H54 (cell line): ENCODE measurements at places on chromosomes 4 and X.

GRCh38 chr4:67892905-67893304 is 9.1 kb upstream of the TMPRSS11D start:
- no peak for DNase-seq

DNA sequence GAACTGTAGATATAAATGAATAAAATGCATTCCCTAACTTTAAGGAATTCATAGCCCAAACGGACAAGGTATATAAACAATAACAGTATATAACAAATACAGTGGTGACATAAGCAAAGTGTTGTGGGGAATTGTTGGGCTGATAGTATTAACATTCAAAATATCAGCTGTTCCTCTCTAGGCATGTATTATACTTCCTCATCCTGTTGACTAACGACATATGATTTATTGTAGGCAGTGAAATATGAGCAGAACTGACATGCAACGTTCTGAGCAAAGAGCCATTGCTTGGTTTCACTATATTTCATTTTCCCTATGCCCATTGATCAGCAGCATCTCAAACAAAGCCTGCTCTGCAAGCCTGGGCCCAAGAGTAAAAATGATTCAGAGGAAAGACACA is 143.9 kb downstream of the PTCHD1 start:
- no peak for DNase-seq

GRCh38 chr4:24853142-24853541 is 57.8 kb downstream of the SOD3 start:
- no peak for DNase-seq

DNA sequence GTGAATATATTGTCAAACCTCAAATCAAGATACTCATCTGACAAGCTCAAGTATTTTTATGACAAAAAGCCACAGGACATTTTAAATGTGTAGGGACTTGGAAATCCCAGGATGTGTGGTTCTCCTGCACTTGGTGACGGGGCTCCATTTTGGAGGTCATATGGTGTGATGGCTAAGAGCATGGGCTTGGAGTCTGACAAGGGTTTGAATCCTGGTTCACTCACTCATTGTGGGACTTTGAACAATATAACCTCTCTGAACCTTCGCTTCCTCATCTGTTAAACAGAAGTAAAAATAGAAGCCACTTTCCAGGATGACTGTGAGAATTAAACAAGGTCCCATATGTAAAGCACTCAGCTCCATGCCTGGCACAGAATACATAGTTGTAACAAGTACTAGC is 99.6 kb downstream of the SMIM20 start:
- no peak for DNase-seq

DNA sequence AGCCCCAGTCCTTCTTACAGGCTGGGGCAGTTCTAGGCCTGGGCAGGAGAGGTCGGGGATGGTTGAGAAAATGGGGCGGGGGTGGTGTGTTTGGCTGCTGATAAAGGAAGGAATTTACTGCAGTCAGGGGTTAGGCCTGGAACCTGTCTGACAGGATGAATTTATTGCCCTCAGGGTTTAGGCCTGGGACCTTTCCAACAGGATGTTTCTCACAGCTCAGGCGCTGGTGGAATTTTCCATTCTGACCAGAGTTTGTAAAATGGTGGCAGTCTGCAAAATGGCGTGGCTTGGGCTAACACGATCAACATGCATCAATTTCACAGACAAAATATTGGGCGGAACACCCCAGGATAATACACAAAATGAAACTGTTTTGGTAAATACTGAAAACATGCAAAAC is 83.5 kb upstream of the SPIN4 start:
- DNase-seq: no peak

GRCh38 chr4:46804781-46805413 is 104.1 kb downstream of the COX7B2 start:
- no peak for DNase-seq

- DNase-seq: no peak
These were observed 252.4 kb upstream of the FAT4 start for GRCh38 chr4:125062115-125063050.

DNA sequence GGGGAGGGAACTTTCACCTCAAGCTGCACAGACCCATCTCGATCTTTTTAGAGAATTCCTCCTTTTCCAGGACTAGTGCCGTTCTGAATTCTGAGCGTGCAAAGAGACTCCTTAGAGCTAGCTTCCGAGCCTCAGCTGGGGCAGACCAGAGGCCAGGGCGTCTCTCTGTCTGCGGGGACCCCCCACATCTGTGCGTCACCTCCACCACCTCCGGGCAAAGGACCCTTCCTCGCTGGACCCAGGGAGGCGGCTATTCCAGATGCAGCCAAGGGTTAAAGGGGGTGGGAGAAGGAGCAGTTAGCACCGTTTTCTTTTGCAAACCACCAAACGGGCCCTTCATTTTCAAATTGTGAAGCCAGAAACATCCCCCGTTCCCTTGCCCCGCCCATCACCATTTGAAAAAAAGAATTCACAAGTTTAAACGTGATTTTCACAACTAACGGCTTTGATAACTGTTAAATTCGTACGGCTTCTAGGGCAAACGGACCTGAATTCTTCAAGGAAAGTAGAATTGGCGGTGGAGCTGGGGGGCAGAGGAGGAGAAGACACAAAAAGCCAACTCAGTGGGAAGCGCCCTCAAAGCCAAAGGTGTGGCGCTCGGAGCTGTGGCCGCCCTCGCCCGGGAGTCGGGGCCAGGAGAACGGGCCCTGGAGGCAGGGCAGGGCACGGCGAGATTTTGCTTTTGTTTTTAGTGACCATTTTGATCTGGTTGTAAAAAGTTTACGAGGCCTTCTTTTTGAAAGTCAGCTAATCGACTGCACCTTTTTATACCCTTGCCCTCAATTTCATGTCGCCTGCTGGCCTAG is 3.3 kb upstream of the PDGFRA start:
- no peak for DNase-seq

- DNase-seq: no peak
These were observed 917 bp downstream of the PCDH18 start for GRCh38 chr4:137531168-137531985.

GRCh38 chr4:121584836-121585235 is 111.9 kb downstream of the ANXA5 start:
- DNase-seq: no peak

DNA sequence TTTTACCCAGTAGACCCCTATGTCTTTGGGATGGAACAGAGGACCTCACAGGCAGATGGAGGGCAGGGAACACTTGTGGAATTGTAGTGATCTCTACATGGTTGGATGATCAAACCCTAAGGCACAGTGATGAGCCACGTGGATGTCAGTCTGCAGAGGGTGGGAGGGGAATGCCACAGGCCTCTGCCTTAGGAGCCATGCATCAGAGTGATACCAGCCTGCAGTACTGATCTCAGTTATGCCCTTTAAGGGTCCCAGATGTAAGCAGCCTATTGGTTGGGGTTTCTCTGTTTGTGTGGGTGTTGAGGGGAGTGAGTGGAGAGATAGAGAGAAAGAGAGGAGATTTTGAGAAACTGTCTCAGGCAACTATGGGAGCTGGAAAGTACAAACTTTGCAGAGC is 39.9 kb upstream of the XAGE1B start:
- no peak for DNase-seq

DNA sequence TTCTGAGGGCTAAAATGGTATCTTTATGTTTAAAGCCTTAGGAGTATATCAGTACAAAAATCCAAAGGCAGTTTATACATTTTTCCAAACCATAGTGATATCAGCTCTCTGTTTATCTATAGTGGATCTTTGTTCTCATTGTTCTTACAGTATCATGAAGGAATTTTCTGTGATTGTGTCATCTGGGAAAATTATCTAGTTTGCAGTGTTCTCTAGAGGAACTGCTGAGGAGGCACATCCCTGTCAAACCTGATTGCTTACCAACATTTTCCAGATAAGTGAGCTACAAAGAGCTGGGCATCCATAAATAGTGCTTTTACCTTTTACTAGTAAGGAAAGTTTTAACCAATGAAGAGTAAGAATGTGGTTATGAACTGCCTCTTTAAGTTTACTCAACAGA is 44.9 kb upstream of the SLC25A31 start:
- DNase-seq: no peak

DNA sequence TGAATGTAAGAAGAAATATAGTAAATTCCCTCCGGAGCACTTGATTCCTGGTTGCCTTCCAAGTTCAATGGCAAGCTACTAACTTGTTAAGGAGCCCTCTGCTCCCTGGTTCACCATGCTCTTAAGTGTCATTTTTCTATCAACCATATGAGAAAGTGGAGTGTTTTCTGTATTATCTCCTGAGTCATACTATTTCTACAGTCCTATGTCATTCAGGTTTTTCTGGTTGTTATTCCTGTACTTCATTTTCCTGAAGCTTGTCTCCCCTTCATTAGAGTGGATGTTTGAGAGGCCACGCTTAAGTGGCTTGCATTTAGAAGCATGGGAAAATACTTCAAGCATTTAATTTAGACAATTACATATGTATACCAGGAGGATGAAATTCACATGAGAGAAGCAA is 14.7 kb upstream of the EPGN start:
- no peak for DNase-seq

DNA sequence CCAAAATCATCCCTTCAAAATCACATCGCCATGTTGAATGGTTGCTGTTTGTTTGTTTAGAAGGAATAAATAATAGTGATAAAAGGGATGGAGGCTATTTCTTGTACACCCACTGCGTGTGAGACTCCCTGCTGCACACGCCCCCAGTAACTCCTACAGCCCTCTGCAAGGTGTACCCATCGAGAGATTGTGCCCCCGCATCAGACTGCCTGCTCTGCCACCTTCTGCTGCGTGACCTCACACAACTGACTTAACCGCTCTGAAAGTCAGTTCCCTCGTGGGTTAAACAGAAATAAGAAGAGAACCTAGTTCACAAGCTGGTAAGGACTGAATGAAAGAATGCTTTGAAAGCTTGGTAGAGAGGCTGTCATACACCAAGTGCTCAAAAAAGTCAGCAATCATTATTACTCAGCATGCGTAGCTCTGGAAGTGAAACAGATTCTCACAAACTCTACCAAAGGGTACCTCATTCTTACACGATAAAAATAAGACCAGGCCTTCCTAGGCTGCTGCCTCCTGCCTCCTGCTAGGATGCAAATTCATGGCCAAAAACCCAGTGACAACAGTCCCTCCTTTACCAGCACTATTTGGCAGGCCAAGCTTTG is 147.1 kb downstream of the CPEB2 start:
- no peak for DNase-seq

- no peak for DNase-seq
These were observed 33.6 kb downstream of the BCOR start for GRCh38 chrX:40064055-40064597.

DNA sequence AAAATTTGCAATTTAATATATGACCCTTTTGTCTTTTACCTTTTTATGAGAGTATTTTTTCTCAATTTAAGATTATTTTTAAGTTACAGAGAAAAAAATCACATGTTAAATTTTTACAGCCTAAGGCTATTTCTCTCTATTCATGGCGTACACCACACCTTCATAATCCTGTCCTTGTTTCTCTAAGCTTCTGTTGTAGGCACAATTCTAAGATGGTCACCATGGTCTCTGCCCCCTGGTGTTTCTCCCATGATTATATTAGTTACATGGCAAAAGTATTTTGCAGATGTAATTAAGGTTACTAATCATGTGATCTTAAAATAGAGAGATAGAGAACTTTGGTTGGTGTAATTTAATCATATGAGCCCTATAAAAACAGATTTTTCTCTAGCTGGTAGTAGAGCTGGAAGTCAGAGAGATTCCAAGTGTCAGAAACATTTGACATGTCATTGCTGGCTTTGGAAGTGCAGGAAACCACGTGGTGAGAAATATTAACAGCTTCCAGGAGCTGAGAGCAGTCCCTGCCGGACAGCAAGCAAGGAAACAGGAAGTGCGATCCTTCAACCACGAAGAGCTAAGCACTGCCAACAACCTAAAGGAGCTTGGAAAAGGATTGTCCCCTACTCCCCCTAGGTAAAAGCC is 89.8 kb downstream of the EIF4E start:
- peak; percentile 3 for DNase-seq

DNA sequence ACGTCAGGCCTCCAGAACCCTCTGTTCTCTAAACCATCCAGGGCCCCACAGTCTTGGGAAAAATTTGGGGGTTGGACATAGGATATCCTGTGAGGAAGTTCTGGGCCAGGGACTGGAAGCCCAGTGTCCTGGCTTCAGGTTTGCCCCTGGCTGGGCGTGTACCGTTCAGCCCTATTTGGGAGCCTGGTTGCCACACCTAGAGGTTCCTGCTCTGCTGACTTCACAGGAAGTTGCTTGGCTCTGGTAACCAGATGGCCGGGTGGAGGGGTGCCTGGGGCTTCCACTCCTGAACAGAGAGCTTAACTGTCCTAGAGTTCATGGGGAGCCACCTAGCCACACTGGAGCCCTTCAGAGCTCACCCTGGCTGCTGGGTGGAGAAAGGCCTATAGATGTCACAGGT is 1.1 kb downstream of the TAFAZZIN start:
- DNase-seq: no peak

DNA sequence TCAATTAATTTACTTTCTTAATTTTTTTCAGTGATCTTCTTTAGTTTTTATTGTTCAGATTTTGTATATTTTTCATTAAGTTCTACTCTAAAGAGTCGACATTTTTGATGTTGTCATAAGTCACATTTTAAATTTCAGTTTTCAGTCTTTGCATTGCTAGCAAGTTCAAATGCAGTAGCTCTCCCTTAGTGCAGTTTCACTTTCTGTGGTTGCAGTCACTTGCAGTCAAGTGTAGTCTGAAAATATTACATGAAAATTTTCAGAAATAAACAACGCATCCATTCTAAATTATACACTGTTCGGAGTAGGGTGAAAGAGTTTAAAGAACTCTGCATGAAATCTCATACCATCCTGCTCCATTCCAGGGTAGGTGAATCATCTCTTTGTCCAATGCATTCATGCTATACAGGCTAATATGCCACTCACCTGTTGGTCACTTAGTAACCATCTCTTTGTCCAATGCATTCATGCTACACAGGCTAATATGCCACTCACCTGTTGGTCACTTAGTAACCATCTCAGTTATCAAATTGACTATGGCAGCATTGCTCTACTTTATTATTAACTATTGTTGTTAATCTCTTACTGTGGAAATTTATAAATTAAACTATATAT is 356.9 kb downstream of the STPG2 start:
- no peak for DNase-seq

GRCh38 chr4:112381996-112382692 is 85.0 kb downstream of the ALPK1 start:
- DNase-seq: no peak
